ENCODE measurements at places on chromosomes 3 and 15. TPM values are rescaled to one million over a fixed set of nuclear protein-coding genes. Genes with fewer than 3 reads are reported as not detected.

Gene UROC1
- 0.05 TPM for total RNA-seq

Gene ALS2CL
- total RNA-seq, result 0.90 TPM

Gene MAPK6
- 48.2 TPM for total RNA-seq

Gene TMIE
- 0.11 TPM for total RNA-seq

Gene SEMA5B
- not detected for total RNA-seq

Gene ZNF860
- 3.9 TPM for total RNA-seq

Gene TMEM207
- 0.21 TPM for total RNA-seq

Gene ATP13A5
- not detected for total RNA-seq

All from SK-MEL-5 (cell line).